Amniotic stem cell (primary cell): ENCODE measurements at places on chromosomes 11 and 22.

GRCh38 chr11:31819621-31820437 lies 8.7 kb upstream of the PAX6 start:
- no peak for DNase-seq

GRCh38 chr11:116504541-116505297 lies 268.1 kb downstream of the BUD13 start:
- DNase-seq, result no peak

DNA sequence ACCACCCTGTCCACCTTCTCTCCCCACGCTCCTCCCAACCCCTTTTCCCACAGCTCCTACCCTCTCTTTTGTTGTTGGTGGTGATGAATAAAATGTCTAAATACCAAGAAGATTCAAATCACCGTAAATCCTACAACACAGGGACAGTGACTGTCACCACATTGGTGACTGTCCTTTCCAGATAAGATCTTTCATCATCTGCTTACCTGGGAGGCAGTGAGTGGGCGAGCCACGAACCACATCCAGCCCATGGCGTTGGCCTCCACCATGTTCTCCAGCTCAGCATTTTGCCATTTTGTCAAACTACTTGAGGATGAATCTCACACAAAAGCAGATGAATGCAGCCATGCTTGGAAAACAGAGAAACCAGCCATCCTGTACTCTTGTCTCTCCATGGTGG lies 6.7 kb upstream of the CYTH4 start:
- no peak for DNase-seq

GRCh38 chr22:50624347-50625130 lies 3.4 kb downstream of the ARSA start:
- DNase-seq, result no peak

GRCh38 chr11:35812828-35813227 lies 131.0 kb upstream of the LDLRAD3 start:
- no peak for DNase-seq

- DNase-seq, result no peak
These were observed 258.9 kb upstream of the ARHGAP20 start for GRCh38 chr11:110971140-110971539.

DNA sequence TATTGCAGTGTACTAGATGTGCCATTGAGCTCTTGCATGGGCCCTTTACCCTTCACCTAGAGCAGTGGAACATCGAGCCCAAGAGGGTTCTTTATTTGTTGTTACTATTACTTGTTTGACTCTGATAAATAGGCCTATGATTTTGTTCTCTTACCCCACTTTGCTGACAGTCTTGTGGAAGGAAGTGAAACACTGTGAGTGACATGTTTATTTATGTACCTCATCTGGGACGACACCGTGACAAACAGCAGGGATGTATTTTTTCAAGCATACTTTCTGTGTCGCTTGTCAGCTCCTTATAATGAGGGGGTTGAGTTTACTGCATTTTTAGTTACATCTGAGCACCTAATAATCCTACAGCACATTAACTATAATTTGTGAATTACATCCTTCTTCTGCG lies 1010.3 kb upstream of the TENM4 start:
- DNase-seq, result no peak

- no peak for DNase-seq
These were observed 11.7 kb downstream of the SEC14L3 start for GRCh38 chr22:30460147-30460546.

DNA sequence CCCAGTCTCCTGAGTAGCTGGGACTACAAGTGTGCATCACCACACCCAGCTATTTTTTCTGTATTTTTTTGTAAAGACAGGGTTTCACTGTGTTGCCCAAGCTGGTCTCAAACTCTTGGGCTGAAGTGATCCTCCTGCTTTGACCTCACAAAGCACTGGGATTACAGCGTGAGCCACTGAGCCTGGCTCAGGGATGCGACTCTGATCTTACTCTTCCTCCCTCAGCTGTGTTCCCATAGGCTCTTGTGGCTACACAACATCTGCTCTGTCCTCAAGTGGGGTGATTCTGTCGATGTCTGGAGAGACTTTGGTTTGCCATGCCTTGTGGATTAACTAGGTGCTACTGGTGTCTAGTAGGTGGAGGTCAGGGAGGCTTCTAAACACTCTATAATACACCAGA lies 127.0 kb upstream of the SERPIND1 start:
- no peak for DNase-seq

- DNase-seq, result peak; percentile 2
These were observed 3.7 kb downstream of the SERPIND1 start for GRCh38 chr22:20777420-20778177.

- no peak for DNase-seq
These were observed 523.6 kb upstream of the LUZP2 start for GRCh38 chr11:23973244-23973643.

DNA sequence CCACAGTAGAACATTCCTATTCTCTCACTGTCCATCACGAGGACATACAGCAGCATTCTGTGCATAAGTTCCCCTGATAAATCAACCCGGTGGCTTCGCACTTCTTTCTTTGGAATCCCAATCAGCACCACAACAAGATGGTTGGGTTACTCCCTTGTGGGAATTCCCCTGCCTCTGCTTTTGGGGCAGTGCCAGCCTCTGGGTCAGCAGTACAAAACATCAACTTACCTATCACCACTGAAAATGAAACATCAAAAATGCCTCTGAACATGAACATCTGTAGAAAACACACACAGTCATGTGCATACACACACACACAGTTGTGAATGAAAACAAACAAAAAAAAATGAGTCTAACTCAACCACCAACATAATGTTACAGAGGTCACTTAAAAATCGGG lies 79.3 kb downstream of the KCNA4 start:
- no peak for DNase-seq

DNA sequence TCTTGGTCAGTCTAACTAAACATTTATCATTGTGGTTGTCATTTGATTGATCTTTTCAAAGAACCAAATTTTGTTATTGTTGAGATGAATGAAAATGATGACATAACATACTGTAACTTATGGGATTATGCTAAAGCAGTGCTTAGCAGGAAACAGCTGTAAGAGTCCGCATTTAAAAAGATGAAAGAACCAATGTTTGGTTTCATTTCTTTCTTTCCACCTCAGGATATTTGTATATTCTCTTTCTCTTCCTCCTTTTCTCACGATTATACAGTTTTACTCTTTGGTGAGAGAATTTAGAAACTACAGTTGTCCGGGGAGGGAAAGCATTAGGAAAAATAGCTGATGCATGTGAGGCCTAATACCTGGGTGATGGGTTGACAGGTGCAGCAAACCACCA lies 23.1 kb downstream of the PIH1D2 start:
- DNase-seq, result no peak

GRCh38 chr11:134159652-134160051 lies 64.1 kb downstream of the NCAPD3 start:
- no peak for DNase-seq

DNA sequence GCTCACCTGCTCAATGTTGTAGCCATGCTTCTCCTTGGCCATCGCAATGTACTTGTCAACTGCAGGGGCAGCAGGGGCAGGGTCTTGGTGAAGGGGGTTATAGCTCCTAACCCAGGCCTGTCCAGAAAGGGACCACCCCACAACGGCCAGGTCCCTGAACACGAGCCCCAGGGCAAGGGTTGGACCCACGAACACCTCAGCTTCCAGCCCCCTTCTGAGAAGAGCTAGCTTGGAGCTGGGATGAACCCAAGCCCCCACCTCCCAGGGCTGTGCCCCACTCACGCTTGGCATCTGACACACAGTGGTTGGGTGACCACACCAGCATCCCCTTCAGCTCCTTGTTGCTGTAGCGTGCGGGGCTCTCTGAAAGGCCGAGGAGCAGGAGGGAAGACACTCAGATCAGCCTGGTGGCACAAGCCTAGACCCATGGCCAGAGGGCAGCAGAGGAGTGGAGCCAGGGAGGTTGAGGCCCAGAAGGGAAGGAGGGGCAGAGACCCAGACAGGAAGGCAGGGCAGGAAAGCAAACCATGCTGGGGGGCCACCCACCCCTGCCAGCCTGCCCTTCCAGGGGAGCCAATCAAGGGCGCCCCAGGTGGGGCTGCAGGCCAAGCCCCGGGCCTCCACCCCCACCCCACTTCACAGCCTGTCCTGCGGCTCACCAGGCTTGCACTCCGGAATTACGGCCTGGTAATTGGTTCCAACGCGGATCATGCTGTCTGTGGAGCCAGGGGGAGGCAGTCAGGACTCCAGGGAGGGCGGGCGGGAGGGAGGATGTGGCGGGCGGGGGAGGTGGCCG lies 1.9 kb downstream of the RCOR2 start:
- DNase-seq, result no peak

DNA sequence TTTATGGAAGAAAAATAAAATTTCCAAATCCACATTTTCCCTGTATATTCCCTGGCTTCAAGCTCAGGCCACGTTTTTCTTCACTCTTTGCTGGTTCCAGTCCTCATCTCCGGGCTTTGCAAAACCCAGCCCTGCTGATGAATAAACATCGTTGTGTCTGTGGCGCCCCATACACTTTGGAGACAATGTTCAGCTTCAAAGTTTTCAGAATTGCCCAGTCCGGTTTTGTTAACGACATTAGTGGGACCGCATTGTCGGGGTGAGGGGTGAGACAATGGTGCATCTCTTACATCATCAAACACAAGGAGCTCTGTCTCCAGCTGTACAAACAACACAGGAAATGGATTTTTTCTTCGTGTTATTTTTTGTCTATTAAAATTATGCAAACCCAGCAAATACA lies 53.4 kb upstream of the HTATIP2 start:
- DNase-seq, result no peak

- DNase-seq, result no peak
These were observed 257.1 kb downstream of the BUD13 start for GRCh38 chr11:116515664-116516184.

- no peak for DNase-seq
These were observed 1518.2 kb upstream of the TENM4 start for GRCh38 chr11:80958987-80959386.

- DNase-seq, result no peak
These were observed 43.2 kb upstream of the YPEL1 start for GRCh38 chr22:21778705-21779363.

DNA sequence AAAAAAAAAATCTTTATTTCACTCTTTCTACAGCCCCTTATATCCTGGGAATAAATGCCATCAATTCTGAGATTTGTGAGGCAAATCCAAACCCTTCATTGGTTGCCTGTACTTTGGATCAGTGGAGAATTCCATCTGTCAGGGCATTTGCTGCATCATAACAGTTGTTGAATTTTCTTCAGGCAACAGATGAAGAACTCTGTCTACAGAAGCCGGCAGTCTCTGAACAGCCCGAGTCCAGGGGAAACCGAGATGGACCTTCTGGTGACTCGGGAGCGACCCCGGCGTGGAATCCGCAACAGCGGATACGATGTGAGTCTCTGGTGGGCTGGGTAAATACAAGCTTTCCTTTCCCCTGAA lies 82.3 kb downstream of the C11orf91 start:
- DNase-seq, result no peak

DNA sequence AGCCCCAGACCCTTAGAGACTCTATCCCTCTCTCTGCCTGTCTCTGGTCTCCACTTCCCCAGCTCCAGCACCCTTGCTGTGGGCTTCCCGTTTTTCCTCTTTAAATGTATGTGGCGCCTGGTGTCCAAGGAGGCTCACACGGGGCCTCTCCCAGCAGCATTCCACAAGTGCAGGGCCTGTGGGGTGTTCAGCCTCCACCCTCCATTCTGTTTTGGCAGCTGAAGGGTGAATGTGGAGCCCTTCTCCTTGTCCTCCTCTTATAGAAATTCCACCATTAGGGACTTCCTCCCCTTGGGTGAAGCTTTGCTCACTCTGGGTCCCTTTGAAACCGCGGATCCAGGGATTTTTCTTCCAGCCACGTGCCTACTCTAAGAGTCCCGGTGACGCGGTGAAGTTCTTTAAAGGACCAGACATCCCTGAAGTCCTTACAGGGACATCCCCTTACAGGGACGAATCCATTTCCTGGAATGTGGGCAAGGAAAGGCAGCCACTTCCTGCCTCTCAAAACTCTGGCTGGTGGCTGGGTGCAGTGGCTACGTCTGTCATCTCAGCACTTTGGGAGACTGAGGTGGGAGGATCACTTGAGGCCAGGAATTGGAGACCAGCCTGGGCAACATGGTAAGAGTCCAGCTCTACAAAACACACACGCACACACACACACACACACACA lies 1.6 kb upstream of the TSPAN18 start:
- no peak for DNase-seq

DNA sequence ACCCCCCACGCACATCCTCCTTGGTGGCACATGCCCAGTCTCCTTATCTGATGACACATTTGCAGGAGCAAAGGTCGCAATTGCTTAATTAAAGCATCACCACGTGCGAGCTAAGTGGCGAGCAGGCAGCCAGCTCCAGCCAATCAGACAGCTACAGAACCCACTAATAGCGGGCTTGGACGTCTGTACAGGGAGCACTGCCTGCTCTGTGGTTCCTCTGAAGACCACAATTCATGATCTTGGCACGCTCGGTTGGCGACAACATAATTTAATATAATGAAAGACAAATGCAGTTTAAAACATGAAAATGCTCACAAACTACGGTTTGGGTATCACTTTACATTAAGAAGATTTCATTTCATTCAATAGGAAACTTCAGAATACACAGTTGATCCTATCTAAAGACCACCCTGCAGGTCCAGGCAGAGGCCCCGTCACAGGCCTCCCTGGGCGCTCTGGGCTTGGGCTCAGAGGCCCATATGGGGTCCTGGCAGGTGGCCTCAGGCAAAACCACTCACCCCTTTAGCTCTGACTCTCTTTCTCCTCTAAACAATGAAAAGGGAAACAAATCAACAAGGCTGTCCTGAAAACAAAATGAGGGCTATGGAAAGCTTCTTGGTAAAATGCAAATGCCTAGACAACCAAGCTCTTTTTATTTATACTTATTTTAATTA lies 10.4 kb downstream of the PACSIN2 start:
- DNase-seq, result no peak

DNA sequence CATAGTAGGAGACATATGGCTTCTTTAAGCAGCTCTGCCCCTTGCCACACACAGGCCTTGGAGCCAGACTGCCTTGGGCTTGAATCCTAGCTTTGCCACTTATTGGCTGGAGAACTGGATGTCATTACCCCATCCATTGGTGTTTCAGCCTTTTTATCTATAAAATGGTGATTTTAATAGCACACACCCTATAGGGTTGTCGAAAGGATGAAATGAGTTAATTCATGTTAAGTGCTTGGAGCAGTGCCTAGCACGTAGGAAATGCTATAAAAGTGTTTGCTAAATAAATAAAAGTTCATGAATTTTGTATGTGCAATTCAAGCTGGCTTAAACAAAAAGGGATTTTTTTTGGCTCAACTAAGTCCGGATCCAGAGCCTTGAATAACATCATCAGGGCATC lies 120.7 kb downstream of the TIMP3 start:
- DNase-seq, result no peak
